ENCODE measurements at places on chromosomes 13 and 19. TPM values are rescaled to one million over a fixed set of nuclear protein-coding genes. Genes with fewer than 3 reads are reported as not detected.

GRCh38 chr19:5342573-5343201 lies 2.1 kb upstream of the PTPRS start:
- DNase-seq = peak; percentile 62

GRCh38 chr19:45668342-45668871 lies 386 bp downstream of the GIPR start:
- no peak for DNase-seq

- DNase-seq = no peak
Observed at GRCh38 chr13:110037925-110038573, 251.7 kb upstream of the IRS2 start.

CEBPG gene
- 31.0 TPM for total RNA-seq

ARRDC5 gene
- total RNA-seq = not detected

- no peak for DNase-seq
Observed at GRCh38 chr19:47897861-47898260, 11.7 kb upstream of the SULT2A1 start.

DNA sequence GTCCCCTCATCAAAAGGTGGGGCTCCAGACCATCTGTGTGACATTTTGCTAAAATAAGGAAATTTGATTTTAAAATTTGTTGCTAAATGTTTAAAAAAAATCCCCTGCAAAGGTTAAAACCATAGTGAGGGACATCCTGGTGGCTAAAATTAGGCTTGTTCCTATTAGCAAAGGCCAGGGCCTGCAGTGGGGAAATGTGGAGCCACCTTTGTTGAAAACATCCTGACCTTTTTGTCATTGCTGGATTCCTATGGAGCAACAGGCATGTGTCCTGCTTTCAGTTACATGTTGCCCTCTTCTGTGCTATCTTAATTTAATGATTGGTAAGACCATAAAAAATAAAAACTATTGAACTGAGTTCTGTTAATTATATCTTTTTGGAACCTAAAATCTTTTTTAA lies 524.3 kb downstream of the KCTD12 start:
- DNase-seq = no peak

DNA sequence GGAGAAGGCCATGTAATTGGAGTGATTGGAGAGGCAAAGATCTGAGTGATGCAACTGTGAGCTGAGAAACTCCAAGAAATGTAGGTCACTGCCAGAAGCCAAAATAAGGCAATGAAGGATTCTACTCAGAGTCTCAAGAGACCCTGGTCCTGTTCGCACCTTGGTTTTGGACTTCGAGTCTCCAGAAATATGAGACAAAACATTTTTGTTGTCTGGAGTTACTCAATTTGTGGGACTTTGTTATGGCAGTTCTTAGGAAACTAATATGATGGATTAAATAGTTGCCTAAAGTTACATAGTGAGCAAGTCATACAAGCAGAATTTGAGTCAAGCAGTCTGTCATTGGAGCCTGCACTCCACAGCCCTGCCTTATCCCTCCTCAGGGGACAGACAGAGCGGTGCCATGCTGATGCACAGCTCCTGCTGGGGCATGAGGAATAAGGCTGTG lies 104.2 kb downstream of the ITGBL1 start:
- DNase-seq = no peak

MYPOP gene
- total RNA-seq = 13.6 TPM

CGB3 gene
- total RNA-seq = not detected

GNA15 gene
- 16.3 TPM for total RNA-seq

IGFL1 gene
- 2.6 TPM for total RNA-seq

PTGIR gene
- total RNA-seq = 0.28 TPM

DNA sequence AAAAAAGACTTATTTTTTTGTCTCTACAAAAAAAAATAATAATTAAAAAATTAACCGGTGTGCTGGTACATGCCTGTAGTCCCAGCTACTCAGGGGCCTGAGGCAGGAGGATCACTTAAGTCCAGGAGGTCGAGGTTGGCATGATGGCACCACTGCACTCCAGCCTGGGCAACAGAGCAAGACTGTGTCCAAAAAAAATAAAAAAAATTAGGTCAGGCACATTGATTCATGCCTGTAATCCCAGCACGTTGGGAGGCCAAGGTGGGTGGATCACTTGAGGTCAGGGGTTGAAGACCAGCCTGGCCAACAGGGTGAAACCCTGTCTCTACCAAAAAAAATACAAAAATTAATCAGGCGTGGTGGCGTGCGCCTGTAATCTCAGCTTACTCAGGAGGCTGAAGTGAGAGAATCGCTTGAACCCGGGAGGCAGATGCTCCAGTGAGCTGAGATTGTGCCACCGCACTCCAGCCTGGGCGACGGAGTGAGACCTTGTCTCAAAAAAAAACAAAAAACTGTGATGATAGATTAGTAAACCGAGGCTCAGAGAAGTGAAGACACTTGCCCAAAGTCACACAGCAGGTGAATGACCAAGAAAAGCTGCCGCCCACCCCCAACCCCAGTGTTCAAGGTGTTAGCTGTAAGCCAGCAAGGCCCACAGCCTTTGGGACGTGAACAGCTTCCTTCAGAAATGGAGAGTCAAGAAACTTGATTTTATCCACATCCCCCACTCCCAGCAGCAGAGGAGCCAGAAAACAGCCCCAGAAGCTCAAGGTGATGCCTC lies 9.4 kb downstream of the RNU6-9 start:
- DNase-seq = no peak

Data from PC-9 (cell line).